ENCODE measurements at places on chromosomes 4 and X.

GRCh38 chr4:36761607-36762006, 480.2 kb downstream of the DTHD1 start:
- no peak for DNase-seq

GRCh38 chrX:120726294-120726693, 96.4 kb upstream of the C1GALT1C1 start:
- DNase-seq = no peak

- no peak for DNase-seq
Measured at GRCh38 chr4:18366892-18367291, 345.3 kb upstream of the LCORL start.

DNA sequence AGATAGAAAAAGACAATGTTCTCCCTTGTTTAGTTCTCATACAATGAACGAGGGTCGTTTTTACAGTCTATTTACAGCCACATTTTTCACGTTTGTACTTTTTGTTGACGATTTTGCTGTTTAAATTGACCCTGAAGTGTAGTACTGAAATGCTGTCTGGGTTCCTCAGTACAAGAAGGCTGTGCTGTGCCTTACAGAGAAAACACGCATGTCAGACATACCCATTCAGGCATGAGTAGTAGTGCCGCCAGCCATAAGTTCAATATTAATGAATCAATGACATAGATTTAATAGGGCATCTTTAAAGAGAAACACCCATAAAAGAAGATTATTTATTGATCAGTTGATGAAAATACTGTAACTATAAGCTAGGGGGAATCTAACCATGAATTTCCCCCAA, 459.8 kb upstream of the EPHA5 start:
- DNase-seq = no peak

Measured in CD4-positive, alpha-beta T cell treated with Interleukin-2 at 100 ng/mL for 4 hours (primary cell).